ENCODE measurements at places on chromosomes 4 and X.

DNA sequence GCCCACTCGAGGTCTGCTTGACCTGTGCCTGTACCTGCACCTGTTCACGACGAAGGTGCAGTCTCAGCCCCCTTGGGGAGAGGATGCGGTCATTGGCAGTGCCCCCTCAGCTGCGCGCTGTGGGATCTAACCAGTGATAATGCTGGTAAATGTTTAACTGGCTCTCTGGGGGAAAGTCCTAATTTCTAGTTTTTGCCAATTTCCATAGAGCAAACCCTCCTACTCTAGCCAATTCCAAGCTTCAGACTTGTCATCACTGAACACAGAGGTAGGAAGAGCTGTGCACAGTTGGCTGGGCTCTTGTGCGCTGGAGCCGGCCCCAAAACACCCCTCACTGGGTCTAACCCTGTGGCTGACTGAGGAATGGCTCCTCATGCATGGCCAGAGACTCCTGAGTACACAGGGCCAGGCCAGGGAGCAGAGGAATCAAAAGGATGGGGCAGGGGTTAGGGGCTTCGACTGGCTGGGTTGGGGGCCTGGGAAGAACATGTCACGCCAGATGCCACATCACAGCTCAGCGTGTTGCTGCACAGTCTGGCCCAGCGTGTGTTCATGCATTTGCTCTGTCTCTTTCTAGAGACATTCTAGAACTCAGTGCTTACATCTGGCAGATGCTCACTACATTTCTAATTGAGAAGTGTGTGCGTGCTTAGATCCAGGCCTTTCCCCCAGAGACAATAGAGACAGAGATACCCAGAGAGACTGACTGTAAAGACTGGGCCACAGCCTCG is 270.8 kb downstream of the BCOR start:
- no peak for DNase-seq

- DNase-seq = no peak
Observed at GRCh38 chr4:43224559-43224958, 332.0 kb downstream of the GRXCR1 start.

- DNase-seq = peak; percentile 46
Observed at GRCh38 chr4:147160908-147161513, 215.3 kb upstream of the TTC29 start.

DNA sequence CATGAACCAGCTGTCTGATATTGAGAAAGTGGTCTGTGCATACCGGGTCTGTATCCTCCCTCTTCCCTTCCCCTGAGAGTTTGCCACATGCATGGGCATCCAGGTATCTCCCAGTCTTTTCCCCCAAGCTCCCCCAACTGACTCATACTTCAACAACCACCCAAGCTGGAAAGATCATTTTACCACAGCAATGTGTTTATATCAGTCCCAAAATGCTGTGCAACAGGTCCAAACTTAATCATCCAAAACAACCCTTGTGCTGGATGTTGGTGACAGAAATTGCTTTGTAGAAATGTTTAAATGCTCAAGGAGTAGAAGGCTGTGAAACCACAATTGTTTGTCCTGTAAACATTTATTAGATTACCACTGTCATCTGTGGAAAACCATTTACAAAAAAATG is 286.8 kb upstream of the KLF3 start:
- DNase-seq = no peak

- no peak for DNase-seq
Observed at GRCh38 chrX:46770817-46771163, 11.9 kb upstream of the SLC9A7 start.

DNA sequence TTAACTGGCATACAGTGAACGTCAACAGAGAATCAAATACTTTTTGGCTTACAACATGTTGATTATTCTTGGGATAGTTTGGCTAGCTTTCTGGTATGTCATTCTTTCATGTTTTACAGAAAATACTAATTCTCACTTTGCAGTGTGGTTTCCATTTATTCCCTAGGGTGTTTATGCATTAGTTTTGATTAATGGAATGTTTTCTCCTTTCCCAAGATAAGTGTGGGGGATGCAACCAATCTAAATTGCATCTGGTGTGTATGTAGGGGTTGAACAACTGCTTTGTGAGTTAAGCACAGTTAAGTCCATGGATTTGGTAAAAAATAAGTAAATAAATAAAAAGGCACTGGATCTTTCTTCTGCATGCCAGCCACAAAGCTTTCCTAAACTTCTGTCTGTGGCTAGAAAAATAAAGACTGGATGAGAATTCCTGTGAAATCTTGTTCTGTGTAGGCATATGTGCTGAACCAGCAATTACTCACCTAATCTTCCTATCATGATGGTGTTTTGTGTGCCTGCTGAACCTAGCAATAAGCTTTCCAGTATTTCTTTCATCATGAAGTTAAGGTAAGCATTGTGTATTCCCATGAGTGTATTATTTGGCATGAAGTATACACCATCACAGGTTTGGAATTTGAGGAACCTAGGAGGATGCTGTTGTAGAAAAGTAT is 50.6 kb upstream of the TENM3 start:
- no peak for DNase-seq

- DNase-seq = peak; percentile 3
Observed at GRCh38 chr4:107183155-107183774, 147.2 kb upstream of the DKK2 start.

DNA sequence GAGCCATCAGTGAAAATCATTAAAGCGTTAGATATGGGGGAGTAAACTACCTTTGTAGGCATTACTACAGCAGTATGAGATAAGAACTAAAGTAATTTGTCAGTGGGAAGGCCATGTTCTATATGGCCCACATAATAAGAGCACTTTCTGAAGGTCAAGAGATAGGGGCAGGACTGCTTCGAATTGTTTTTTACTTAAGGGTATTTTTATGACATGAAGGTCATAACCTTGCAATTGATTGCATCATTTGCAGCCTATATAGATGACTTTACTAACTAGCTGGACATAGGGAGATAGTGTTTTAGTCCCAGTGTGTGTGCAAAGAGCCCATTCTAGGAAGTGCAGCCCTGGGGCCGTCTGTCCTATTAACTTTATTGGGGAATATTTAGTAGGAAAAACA is 23.6 kb upstream of the GC start:
- peak; percentile 2 for DNase-seq

- peak; percentile 28 for DNase-seq
Observed at GRCh38 chr4:67288964-67289363, 256.3 kb downstream of the CENPC start.

GRCh38 chr4:12651876-12652275 is 832.3 kb downstream of the RAB28 start:
- DNase-seq = no peak

DNA sequence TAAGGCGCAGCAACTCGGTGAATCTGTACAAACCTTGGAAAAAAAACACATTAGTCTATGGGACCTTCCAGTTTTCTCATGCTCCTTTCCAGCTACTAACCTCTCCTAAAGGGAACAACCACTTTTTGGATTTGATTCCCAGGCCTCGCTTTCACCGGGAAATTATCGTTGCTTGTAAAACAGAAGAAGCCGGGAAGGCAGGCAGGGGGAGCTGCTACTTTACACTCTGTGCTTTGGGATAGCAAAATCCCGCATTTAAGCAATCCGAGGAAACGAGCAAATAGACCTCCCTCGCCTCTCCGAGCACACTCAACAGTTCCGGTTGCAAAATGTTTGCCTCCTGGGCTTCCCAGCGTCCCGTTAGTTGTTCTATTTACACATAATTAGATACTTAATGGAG is 1.2 kb downstream of the CD38 start:
- peak; percentile 91 for DNase-seq

GRCh38 chr4:180190382-180190781 is 2052.8 kb upstream of the TENM3 start:
- no peak for DNase-seq

DNA sequence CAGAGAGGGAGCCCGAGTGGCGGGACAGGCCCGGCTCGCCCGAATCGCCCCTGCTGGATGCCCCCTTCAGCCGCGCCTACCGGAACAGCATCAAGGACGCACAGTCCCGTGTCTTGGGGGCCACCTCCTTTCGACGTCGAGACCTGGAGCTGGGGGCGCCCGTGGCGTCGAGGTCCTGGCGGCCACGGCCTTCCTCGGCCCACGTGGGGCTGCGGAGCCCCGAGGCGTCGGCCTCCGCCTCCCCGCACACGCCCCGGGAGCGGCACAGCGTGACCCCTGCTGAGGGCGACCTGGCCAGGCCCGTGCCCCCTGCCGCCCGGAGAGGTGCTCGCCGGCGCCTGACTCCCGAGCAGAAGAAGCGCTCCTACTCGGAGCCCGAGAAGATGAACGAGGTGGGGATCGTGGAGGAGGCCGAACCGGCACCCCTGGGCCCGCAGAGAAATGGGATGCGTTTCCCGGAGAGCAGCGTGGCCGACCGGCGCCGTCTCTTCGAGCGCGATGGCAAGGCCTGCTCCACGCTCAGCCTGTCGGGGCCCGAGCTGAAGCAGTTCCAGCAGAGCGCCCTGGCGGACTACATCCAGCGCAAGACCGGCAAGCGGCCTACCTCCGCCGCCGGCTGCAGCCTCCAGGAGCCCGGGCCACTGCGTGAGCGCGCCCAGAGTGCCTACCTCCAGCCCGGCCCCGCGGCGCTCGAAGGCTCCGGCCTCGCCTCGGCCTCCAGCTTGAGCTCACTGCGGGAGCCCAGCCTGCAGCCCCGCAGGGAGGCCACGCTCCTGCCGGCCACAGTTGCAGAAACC is 156.9 kb downstream of the SOWAHB start:
- DNase-seq = no peak

- peak; percentile 50 for DNase-seq
Observed at GRCh38 chr4:3792813-3793212, 26.6 kb downstream of the ADRA2C start.

- DNase-seq = no peak
Observed at GRCh38 chrX:38473701-38474100, 87.6 kb upstream of the TSPAN7 start.

GRCh38 chr4:6119507-6120020 is 80.8 kb downstream of the JAKMIP1 start:
- no peak for DNase-seq

GRCh38 chr4:33316033-33316432 is 2595.9 kb downstream of the PCDH7 start:
- no peak for DNase-seq

DNA sequence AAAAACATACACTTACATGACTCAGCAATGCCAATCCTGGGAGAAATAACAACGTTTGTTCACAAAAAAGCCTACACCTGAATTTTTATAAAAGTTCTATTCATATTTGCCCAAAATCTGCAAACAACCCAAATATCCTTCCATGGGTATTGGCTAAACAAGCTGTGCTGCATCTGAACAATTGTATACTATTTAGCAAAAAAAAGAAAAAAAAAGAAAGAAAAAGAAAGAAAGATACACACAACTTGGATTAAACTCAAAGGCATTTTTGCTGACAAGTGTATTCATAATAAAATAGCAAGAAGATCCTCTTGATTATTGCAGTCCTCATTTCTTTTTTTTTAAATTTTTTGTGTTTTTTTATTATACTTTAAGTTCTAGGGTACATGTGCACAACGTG is 24.5 kb upstream of the MAGEA3 start:
- DNase-seq = no peak

- no peak for DNase-seq
Observed at GRCh38 chr4:31366041-31366440, 645.9 kb downstream of the PCDH7 start.

- no peak for DNase-seq
Observed at GRCh38 chrX:22730542-22730941, 269.2 kb upstream of the DDX53 start.

- no peak for DNase-seq
Observed at GRCh38 chrX:41559235-41560052, 112.3 kb downstream of the NYX start.

DNA sequence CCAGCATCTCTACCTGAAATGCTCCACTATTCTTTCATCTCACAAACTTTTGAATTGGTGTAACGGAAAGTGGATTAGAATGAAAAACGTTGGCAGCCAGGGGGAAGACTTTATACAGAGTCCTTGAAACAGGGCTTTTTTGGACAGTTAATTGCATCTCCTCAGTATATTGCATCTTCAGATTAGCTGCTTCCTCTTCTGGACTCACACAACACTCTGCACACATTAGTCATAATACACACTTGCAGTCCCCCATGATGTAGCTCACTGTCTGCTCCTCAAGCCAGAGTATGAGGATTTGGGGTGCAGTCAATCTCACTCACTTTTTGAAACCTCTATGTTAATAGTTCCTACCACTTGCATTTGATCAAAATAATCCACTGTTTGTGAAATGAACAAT is 101.0 kb downstream of the ADGRA3 start:
- no peak for DNase-seq

DNA sequence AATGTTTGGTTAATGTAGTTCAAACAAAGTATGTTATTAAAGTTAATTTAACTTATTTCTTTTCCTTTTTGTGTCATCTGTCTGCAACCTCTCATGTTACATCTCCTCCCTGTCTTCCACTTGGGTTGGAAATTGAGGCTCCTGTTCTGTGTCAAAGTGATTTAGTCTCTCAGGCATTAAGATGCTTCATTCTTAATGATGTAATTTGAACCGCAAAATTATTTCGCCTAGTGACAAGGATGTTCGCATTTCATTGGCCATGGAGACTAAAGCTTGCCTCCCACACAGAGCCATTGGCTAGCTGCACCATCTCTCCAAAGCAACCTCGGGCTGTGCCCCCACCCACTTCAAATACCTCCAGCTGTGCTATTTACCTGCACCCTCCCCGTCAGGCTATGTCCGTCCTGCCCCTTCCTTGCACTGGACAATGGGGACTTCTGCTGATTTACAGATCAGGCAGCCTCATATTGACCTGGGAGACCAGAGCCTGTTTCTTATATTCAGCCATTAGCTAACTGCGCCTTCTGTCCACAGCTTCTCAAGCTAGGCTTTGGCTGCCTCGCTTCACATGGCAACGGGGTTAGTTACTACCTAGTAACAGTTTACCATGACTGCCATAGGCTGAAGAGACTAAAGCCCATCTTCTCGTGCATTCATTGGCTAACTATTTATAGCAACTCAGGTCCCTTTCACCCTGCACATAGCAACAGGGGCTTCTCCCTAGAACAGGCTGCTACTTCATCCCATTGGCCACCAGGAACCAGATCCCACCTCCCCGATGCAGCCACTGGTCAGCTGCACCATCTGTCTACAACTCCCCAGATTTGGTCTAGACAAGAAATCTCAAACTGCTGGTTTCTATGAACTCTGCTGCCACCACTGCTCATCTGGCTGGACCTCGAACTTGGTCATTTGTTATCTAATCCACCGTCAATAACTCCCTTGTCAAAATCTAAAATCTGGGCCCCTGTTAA is 8.6 kb upstream of the ZNF157 start:
- DNase-seq = no peak

DNA sequence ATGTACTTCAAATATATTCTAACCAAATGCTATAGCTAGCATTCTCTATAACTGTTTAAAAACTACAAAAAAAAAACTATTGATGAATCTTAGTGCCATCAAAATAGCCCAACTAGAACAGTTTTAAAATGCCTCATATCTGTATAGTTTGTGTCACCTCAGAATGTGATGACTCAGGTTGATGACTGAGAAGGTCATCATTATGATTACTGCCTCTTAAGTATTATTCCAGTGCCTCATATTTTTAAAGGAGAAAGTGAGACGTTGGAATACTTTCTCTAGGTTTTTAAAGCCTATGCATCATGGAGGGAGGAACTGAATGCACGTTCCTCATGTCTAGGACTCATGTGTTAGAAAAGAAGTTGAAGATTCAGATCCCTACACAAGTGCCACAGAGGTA is 88.2 kb downstream of the TMA16 start:
- DNase-seq = no peak

Data from HuH-7 (cell line).